Neural progenitor cell (in vitro differentiated cells): ENCODE measurements at places on chromosomes 16 and 17. TPM values are rescaled to one million over a fixed set of nuclear protein-coding genes. Genes with fewer than 3 reads are reported as not detected.

The CDRT15L2 gene
- total RNA-seq, result not detected in 2 replicates

The TNP2 gene
- total RNA-seq, result not detected in 2 replicates

The NGFR gene
- total RNA-seq, result 6.6 and 18.4 TPM in 2 replicates

The TBX21 gene
- 0.12 TPM in 1 of 2 replicates, not detected in the other for total RNA-seq

The RMI2 gene
- total RNA-seq, result 56.1 and 68.6 TPM in 2 replicates
